ENCODE measurements at places on chromosomes 2 and 18. TPM values are rescaled to one million over a fixed set of nuclear protein-coding genes. Genes with fewer than 3 reads are reported as not detected.

PTPRN gene
- 0.30 TPM for total RNA-seq

RAMP1 gene
- total RNA-seq, result 0.32 TPM

SEC11C gene
- total RNA-seq, result 70.2 TPM

ZNF385B gene
- total RNA-seq, result not detected

TEX44 gene
- total RNA-seq, result not detected

DLX1 gene
- not detected for total RNA-seq

CLEC4F gene
- not detected for total RNA-seq

CFC1 gene
- not detected for total RNA-seq

CCDC74A gene
- total RNA-seq, result 3.0 TPM

CFAP65 gene
- not detected for total RNA-seq

TPO gene
- not detected for total RNA-seq

LDLRAD4 gene
- total RNA-seq, result 32.2 TPM

PLEK gene
- total RNA-seq, result 0.89 TPM

TUBA4B gene
- not detected for total RNA-seq

PREB gene
- 59.9 TPM for total RNA-seq

DSC2 gene
- not detected for total RNA-seq

GCKR gene
- not detected for total RNA-seq

REG1A gene
- total RNA-seq, result not detected

TMEM200C gene
- not detected for total RNA-seq

LBX2 gene
- total RNA-seq, result not detected

GALNT5 gene
- not detected for total RNA-seq

SP100 gene
- 150 TPM for total RNA-seq

ARPC2 gene
- 563 TPM for total RNA-seq

HRH4 gene
- 0.16 TPM for total RNA-seq

ALPG gene
- not detected for total RNA-seq

GRB14 gene
- not detected for total RNA-seq

GAREM1 gene
- not detected for total RNA-seq

RTN4 gene
- 84.8 TPM for total RNA-seq

SPC25 gene
- 33.7 TPM for total RNA-seq

MYL12A gene
- 485 TPM for total RNA-seq

ZNG1B gene
- 44.9 TPM for total RNA-seq

CDKL4 gene
- total RNA-seq, result not detected

TMEM37 gene
- total RNA-seq, result not detected

ASPRV1 gene
- 0.32 TPM for total RNA-seq

ABCG5 gene
- total RNA-seq, result not detected

CLK1 gene
- 99.3 TPM for total RNA-seq

GMPPA gene
- 35.2 TPM for total RNA-seq

SLC16A14 gene
- 1.2 TPM for total RNA-seq

MOB4 gene
- 17.1 TPM for total RNA-seq

OR6B2 gene
- total RNA-seq, result not detected

OXER1 gene
- 0.23 TPM for total RNA-seq

ANKRD30B gene
- not detected for total RNA-seq

DQX1 gene
- total RNA-seq, result 0.40 TPM

SLC40A1 gene
- total RNA-seq, result 4.2 TPM

SUCLG1 gene
- 60.7 TPM for total RNA-seq

CPLX4 gene
- total RNA-seq, result not detected
